ENCODE measurements at places on chromosomes 5 and 9.

DNA sequence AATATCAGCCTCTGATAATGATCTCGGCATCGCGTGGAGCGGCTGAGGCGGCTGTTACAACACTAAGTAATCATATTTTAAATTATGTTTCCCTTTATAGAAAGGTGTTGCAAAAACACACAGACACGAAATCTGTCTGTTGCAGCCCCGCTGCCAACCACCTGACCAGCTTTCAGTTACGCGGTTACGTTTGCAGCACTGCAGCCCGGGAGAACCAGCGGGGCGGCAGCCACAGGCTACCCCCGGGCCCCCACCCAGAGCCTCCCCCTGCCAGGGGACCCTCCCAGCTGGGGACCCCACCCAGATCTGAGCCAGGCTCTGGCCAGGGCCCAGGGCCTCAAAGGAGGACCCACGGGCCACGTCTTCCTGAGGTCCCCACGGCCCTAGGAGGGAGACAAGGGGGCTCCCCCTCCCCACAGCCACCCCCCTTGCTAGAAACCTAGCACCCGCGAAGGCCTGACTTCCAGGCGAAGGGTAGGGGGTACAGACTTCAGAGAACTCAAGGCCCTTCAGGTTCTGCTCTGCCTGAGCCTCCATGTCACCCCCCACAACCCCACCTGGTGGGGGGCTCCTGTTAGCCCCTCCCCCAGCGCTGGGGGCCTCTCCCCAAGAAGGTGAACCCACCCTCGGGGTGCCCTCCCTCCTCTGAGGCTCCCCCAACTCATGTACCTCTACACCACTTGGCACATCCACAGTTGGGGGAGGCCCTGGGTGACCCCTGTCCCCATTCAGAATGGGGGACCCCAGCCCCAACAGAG lies 6.0 kb downstream of the NACC2 start:
- DNase-seq = no peak

DNA sequence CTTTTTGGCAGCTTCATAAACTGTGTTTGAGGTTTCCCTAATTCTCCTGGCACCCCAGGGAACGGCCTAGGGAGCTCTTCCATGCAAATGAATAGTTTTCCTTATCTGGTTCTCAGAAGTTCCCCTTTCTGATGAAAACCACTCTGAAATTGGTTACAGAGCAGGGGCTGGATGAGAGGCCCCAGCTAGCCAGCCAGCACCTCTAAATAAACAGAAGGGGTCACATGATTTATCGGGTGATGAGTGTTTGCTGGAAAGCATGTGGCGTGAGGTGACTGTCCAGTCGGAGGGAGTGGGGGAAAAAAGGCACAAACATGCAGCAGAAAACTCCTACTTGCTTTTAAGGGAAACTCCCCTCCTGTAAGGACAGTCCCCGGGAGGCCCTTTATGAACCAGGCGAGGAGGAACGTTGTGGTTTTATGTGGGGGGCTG lies 261.2 kb upstream of the ANKRD55 start:
- DNase-seq = no peak

- DNase-seq = no peak
Observed at GRCh38 chr5:3336666-3337065, 259.0 kb upstream of the IRX1 start.

DNA sequence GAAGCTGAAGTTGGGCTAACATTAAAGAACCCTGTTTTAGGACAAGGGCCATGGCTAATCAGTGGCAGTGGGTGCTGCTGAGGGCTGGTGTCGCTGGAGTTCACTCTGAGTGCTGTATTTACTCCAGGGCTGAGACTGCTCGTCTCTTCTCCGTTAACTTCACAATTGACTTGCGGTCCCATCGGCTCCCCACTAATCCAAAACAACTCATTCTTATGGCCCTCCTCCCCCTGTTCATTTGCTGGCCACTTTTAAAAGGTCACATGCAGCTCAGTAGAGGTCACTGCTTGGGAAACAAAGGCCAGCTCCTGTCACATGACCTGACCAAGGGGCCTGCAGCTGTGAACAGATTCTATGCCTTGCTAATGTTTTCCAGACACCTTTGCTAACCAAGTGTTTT lies 38.4 kb downstream of the PTCH1 start:
- DNase-seq = no peak

DNA sequence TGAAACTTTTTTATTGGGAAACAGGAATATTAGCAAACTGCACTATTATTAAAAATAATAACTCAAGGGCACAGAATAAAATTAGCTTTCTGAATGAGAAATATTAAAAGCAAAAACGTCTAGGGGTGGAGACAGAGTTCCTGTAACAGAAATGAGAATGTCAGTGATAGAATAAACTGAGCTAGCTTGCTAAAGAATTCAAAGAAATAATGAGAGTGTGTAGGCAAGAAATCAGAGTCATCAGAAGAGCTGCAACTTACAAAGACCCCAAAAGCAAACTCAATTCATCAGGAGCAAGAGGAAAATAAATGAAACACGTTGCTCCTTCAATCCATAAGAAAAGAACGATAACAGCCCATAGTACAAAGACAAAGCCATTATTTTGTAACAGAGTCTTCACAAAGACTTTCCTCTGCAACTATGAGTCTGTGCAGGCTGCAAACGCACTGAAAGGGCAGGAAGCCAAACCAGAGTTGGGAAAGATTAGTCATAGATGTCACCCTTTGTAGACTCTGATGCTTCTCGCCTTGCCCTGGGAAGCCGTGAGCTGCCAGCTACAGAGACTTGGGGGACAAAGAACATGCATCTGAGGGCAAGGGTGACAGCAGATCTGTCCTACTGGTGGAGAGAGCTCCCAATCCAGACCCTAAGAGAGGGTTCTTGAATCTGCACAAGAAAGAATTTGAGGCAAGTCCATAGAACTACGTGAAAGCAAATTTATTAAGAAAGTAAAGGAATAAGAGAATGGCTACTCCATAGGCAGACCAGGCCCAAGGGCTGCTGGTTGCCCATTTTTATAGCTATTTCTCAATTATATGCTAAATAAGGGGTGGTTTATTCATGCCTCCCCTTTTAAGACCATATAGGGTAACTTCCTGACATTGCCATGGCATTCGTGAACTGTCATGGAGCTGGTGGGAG lies 40.8 kb downstream of the SHC3 start:
- DNase-seq = no peak

DNA sequence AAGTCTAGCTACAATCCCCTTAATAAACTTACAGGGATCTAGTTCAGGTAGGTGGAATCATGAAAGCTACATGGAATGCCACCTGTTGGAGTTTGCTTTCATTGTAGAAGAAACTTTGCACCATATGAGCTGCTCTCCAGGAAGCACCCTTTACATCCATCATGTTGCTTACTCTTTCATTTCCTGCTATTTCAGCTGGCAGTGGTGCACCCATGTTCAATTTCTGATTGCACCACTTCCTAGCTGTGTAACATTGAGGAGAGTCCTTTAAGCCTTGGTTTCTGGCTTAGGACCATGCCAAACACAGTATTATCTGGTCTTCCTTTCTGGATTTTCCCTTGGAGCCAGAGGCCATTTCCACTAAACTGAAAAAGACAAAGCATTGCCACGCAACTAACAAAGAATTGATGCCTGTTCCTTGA lies 123.3 kb upstream of the SLC12A2 start:
- DNase-seq = no peak

GRCh38 chr5:16518606-16519005 lies 53.0 kb upstream of the ZNF622 start:
- no peak for DNase-seq

Data from activated naive CD8-positive, alpha-beta T cell treated with anti-CD3 and anti-CD28 coated beads, Interleukin-2, amount 50 U/mL, for 16 hours (primary cell).